ENCODE measurements at places on chromosomes 7 and 10. TPM values are rescaled to one million over a fixed set of nuclear protein-coding genes. Genes with fewer than 3 reads are reported as not detected.

- peak; percentile 67 for DNase-seq
These were observed 34.9 kb downstream of the LDB3 start for GRCh38 chr10:86703176-86703575.

GRCh38 chr7:108181073-108181985 is 51.2 kb upstream of the LAMB4 start:
- DNase-seq: no peak

- DNase-seq: no peak
These were observed 307.8 kb upstream of the TPK1 start for GRCh38 chr7:145143685-145144084.

DNA sequence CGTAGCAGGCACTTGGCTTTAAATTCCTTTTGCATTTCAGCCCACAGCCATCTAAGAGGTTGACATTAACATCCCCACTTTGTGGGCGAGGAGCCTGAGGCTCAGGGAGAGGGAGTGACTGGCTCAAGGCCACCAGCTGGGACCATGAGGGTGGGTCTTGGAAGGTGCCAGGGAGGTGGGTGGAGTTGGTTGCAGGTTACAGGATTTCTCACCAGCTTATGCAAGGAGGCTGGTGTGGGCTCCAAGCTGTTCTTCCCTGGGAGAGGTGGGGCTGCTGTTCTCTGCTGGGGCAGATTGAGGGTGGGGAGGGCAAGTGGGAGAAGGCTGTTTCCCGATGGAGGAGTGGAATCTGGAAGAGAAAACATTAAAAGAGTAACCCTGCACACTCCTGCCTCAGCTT is 14.1 kb upstream of the C10orf95 start:
- DNase-seq: no peak

The NKX1-2 gene
- polyA plus RNA-seq: not detected

- no peak for DNase-seq
These were observed 70.4 kb upstream of the NOBOX start for GRCh38 chr7:144473908-144474307.

DNA sequence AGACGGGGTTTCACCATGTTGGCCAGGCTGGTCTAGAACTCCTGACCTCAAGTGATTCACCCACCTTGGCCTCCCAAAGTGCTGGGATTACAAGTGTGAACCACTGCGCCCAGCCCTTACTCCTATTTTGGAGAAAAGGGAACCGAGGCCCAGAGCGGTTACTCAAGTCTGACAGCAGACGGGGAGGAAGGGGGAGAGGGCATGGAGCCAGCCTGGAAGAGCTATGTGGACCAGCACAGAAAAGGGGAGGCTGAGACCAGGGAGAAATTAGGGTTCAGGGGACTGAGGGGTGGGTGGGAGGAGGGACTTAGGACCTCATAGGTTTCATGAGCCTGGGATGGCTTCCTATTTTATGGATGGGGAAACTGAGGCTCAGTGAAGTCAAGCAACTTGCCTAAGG is 1.5 kb downstream of the SFRP5 start:
- DNase-seq: no peak

The TDRD1 gene
- polyA plus RNA-seq: 0.02 TPM

- DNase-seq: no peak
These were observed 39.5 kb downstream of the LBX1 start for GRCh38 chr10:101189461-101190401.

DNA sequence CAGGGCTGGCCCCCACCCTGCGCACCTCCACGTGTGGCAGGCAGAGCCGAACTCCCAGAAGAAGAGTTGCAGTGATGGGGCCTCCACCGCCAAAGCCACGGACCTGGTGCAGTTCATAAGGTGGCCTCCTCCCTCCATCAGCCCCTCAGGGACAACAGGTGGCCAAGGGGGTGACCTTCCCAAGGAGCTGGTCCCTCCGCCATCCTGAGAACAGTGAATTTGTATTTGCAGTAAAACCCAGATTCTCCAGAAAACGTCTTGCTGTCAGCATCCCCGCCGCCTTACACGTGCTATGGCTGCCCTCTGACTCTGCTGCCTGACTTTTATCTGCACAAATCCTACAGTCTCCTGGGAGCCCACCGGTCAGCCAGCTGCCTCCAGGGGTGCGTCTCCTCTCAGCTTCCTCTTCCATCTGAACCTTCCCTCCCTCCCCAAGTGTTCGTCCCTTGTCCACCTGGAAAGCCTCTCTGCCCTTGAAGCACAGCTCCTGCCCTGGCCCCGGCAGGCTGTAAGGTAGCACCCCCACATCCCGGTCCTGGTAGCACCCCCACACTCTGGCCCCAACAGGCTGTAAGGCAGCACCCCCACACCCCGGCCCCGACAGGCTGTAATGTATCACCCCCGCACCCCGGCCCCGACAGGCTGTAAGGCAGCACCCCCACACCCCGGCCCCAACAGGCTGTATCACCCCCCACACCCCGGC is 311.8 kb downstream of the PTPRN2 start:
- peak; percentile 46 for DNase-seq

DNA sequence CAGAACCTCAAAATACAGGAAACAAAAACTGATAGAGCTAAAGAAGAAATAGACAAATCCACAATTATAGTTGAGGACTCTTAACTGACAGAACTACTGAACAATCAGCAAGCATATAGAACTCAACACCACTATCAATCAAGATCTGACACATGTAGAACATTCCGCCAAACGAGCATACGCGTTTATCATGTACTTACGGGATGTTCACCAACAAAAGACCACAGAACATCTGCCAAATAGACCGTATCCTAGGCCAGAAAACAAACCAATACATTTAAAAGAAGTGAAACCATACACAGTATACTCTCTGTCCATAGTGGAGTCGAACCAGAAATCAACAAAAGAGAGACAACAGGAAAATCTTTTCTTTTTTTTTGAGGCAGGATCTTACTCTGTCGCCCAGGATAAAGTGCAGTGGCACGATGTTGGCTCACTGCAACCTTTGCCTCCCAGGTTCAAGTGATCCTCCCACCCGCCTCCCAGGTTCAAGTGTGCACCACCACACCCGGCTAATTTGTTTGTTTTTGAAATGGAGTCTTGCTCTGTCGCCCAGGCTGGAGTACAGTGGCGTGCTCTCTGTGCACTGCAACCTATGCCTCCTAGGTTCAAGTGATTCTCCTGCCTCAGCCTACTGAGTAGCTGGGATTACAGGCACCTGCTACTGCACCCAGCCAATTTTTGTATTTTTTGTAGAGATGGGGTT is 5.1 kb downstream of the GNA12 start:
- no peak for DNase-seq

DNA sequence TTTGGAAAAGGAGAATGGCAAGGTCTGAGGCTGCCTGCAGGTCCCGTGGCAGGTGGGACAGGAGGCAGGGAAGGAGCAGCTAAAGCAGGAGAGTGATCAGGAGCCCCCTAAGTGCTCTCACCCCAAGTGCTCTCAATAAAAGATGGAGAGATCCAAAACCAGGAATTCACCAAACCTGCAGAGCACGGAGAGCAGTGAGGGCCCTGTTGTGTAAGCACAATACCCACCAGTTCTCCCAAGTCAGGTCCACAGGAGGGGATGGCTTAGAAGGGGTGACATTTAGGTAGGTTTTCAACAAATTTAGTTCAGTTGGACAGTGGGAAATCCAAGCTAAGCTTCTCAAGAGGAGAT is 40.8 kb downstream of the GNA12 start:
- peak; percentile 41 for DNase-seq

DNA sequence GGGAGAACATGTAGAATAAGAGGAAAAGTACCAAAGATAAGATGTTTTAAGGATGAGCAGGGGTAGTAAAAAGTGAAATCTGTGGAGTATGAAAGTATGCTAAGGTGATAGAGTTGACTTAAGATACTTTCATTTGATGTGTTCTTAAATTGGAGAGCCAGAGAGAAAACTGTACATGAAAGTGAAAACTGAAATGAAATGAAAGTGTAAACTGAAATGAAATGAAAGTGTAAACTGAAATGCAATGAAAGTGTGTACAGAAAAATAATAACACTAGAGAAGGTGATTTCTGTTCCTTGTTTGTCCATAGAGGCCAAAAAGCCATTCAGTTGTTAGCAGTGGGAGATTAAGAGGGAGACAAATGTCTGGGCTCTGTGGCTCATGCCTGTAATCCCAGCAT is 17.5 kb downstream of the AHR start:
- DNase-seq: no peak

The CFAP69 gene
- 1.0 TPM for polyA plus RNA-seq

DNA sequence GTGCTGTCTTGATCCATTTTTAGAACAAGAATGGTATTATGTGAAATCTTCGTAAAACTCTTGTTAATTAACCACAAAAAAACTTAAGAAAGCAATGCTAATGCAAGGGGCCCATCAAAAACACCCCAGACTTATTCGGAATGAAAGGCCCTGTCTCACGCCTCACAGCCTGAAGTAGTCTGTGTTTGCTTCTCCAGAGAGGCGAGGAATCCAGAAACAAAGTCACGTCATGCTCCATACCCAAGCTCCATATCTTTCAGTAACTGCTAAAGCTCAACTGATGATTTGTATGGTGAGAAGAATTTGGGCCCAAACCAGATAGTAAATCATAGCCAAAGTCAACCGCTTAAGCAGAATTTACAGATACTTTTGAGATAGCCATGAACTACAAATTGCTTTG is 155.4 kb downstream of the ATE1 start:
- DNase-seq: no peak

DNA sequence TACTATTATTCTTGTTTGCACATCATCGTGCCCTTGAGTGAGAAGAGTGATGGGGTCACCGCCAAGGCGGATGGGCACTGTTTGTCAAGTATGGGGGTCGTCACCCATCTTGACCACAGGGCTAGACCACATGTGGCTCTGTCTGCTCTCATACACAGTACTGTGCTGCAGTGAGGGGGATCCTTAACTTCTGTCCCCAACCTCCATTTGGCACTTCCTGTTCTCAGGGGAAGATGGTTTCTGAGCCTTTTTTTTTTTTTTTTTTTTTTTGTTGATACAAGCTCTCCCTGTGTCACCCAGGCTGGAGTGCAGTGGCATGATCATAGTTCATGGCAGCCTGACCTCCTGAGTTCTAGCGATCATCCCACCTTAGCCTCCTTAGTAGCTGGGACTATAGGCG is 13.6 kb downstream of the WBP1L start:
- DNase-seq: peak; percentile 5

The CLCN1 gene
- 0.07 TPM for polyA plus RNA-seq

GRCh38 chr7:28258240-28258639 is 77.6 kb upstream of the JAZF1 start:
- no peak for DNase-seq

GRCh38 chr10:113985297-113985844 is 58.3 kb upstream of the ADRB1 start:
- DNase-seq: no peak

The DEPP1 gene
- polyA plus RNA-seq: 36.5 TPM

DNA sequence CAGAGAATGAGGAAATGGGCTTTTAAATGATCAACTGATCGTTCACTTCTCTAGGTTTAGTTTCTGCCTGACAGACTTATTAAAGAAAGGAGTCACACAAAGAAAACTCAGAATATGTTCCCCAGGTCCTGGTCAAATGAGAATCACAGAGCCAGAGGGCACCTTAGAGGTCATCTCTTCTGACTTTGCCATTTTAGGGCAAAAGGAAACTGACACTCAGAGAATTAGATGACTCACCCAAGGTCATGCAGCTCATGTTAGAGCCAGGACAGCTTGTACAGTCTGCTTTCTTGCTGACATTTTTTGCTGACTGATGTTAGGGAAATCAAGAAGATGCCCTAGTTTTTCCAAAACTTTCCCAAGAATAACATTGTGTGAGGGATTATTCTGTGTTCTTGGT is 312.7 kb upstream of the SP8 start:
- DNase-seq: no peak

DNA sequence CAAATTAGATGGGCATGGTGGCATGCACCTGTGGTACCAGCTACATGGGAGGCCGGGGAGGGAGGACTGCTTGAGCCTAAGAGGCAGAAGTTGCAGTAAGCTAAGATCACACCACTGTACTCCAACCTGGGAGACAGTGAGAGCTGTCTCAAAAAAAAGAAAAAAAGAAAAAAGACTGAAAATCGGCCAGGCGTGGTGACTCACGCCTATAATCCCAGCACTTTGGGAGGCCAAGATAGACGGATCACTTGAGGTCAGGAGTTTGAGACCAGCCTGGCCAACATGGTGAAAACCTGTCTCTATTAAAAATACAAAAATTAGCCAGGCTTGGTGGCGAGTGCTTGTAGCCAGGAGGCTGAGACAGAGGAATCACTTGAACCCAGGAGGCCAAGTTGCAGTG is 11.9 kb downstream of the RNF216 start:
- no peak for DNase-seq

The TSPAN15 gene
- 13.5 TPM for polyA plus RNA-seq

The CYP17A1 gene
- polyA plus RNA-seq: 0.20 TPM

The MSS51 gene
- 3.2 TPM for polyA plus RNA-seq

- DNase-seq: no peak
These were observed 19.2 kb downstream of the TNRC18 start for GRCh38 chr7:5404421-5404826.

DNA sequence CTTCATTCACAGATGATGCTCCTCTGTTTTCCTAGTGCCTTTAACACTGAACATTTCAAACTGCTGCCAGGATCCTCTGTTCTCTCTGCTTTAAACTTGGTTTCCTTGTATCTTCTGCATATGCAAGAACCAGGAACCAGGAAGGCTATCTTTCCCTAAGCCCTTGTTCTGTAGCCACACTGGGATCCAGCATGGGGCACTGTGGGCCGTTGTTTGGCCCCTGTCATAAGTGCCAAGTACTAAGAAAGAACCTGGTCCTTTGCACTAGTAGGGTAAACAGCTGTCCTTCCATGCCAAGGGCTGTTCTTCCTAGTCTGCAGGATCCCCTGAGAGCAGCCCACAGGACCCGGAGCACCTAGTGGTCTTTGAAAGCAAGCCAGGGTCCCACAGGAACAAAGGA is 49.0 kb upstream of the TRIM8 start:
- DNase-seq: no peak

DNA sequence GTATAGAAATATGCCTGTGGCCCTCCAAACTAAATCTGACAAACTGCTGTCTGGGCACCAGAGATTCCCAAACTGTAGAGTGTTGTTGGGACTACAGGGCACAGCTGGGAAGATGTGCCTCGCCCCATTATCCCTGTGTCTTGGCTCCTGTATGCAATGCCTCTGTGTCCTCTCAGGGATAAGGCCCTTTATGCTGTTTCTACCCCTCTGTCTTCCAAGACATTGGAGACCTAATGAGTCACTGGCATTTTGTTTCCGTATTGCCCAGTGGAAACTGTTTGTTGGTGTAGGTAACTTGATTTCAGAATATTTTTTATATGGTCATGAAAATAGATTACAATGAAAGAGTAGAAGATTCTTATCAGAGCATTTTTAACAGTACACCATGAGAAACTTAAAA is 183.2 kb downstream of the GLI3 start:
- DNase-seq: no peak

DNA sequence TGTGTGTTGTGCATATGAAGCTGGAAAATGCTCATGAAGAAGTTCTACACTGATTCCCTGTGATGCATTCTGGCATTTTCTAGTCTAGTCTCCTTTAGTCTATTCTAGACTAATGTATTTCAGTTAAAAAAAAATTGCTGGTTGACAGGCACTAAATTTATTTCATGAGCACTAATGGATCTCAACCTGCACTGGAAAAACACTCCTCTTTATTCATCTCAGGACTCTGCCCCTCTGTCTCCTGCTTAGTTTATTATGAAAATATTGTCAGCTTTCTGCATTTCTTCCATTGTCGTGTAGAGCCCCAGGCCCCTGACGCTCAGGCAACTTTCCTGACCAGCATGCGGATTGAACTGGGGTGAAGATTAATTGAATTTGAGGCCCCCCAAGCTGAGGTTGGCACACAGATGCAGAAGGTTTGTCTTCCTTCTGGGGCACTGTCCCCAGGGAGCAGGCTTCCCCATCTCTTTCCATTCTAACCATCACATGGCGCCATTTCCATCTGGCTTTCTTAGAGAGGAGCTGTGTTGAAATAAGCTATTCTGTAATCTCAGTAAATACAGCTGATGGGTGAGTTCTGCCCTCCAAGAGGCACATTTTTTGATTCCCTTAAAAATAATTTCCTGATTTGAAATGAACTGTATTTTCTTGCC is 128.7 kb downstream of the INSYN2A start:
- no peak for DNase-seq

All from spleen (tissue), 13 donors.